Suppressor macrophage treated with lipopolysaccharide for 4 hours (primary cell): ENCODE measurements at places on chromosomes 7 and 10.

DNA sequence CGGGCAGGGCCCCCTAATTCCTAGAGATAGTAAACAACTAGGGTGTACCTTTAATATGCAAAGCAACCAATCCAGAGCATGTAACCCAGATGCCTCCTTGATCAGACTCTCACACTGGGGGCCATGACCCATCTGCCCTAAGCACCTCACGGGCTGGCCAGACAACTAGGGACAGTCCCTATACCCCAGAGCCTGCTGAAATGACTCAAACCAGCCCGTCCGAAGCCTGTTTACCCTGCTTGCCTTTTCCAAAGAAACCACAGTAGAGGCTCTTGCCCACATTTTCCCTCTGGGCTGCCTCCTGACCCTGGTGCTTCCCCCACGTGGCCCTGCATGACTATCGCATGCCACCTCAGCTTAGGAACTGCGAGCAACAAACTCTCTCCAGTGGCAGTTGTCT lies 46.2 kb downstream of the RGS10 start:
- DNase-seq = no peak

DNA sequence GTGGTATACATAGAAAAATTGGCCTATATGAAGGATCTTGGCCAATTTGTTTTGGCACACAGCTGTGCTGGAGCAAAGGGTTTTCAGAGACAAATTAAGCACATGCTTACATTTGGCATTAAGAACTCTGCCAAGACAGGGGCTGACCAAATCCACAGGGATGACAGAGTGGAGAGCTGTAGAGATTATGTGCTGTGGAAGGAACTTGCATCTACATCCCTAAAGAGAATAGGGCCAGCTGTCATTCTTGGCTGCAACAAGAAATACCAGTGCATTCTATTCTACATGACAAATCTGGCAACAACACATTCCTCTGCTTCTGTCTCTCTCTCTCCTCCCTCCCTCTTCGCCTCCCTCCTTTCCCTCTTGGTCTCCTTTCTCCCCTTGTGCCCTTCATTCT lies 75.6 kb downstream of the POM121L12 start:
- DNase-seq = no peak

DNA sequence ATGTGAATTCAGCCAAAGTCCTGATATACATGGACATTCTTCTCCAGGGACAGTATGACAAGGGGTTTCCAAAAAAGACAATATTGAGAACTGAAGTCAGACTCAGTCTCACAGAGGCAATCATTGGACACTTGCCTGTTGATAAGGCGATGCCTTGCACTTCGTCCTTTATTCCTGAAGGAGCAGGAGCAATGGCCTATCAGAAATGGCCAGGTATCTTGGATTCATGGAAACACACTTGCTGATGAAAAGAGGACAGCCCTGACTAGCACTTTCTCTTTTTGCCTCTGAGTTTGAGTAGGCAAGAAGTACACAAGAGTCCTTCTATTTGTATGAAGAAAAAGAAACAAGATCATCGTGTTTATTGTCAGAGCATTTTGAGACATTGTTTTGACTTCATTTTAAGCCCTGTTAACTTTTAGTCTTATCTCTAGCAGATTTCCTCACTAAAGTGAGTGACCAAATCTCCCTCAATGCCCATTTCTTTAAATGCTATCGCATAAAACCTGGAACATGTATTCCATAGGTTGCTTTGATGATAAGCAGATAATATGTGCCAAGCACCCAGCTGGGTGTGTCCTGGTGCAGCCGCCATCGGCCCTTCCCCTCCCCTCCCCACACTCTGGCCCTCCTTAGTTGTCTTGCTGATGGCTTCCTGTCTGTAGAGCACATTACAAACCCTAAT lies 26.6 kb downstream of the ST8SIA6 start:
- DNase-seq = no peak

DNA sequence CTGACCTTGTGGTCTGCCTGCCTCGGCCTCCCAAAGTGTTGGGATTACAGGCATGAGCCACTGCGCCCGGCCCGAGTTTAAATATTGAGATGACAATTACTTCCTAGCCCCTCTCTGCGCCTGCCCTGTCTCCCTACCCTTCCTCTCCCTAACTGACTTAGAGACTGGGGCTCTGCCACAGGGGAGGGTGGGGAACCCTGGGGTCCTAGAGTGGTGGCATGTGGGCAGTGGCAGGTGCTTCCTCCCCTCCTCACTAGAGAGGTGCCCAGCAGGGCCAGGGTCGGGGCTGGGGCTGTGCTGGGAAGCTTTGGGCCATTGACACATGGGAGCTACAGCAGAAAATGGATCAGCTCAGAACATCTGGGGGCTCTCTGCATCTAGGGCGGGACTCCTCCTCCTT lies 7.0 kb upstream of the ACHE start:
- DNase-seq = no peak

- peak; percentile 41 for DNase-seq
Observed at GRCh38 chr10:119207713-119208552, 562 bp downstream of the GRK5 start.

- DNase-seq = no peak
Observed at GRCh38 chr7:29042824-29043231, 84.7 kb upstream of the TRIL start.

GRCh38 chr10:21078410-21079329 lies 181.6 kb upstream of the NEBL start:
- peak; percentile 40 for DNase-seq

GRCh38 chr7:95886501-95887090 lies 114.2 kb downstream of the DYNC1I1 start:
- DNase-seq = peak; percentile 26

- peak; percentile 53 for DNase-seq
Observed at GRCh38 chr10:71475243-71475871, 78.6 kb downstream of the CDH23 start.

DNA sequence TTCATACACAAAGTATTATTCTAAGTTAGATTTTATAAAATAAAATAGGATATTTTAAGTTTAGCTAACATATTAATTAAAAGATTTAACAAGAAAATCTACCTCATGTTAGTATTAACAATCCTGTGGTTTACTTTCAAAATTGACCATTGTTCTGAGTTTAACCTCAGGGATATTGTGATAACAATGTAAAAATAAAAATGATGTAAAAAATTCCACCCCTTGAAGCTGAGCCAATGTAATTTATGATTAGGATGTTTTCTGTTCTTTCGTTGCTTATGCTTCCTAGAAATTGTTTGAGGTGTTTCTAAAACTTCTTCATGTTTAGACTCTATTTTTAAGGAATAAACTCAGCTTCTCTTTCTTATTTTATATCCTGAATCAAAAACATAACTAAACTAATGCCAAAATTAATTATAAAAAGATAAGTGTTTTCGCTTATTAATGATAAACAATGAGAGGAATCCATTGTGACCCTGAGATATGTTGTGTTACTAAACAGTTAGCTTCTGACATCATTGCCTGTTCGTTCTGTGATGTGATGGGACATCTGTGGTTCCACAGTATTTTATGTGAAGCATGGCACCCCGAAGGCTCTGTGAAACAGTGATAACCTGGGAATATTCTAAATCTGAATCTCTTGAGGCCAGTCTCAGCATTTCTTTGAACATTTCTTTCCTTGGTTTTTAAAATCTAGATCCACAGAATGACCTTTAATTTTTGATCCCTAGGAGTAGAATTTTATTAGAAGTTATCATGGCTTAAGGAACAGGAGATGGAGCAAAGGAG lies 340.8 kb downstream of the ARL4A start:
- no peak for DNase-seq

DNA sequence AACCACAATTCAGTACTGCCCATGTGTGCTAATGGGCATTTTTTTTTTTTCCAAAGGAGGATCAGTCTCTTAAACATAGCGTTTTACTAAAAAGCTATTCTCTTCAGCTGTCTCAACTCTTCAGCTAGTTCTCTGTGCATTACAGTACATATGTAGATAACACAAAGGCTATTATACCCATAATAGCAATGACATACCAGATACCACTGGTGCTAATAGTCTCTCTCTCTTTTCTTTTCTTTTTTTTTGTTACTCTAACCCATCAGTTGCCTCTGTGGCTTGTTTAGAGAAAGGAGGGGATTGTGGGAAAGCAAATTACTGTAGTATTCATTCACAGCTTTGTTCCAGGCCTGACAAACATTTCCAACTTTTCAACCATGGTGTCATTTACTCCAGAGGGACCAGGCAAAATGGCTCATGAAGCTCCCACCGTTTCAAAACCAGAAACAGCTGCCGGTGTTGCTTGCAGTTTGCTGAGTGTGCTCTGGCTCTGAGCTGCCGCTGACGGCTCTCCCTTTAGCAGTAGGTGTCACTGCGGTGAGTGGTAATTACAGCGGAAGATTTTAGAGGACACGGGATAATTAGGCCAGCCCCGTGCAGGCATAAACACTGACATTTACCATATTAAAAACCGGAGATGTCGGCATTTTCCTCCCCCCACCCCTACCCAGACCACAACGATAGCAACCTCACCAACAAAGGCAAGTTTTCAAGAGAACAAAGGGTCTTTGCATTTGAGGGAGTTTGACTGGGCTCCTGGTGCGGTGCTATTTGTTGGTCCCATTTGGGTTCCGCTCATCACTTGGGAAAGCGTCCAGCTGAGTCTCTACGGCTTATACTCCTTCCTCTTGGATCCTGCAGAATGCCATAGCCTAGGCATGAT lies 1005.5 kb downstream of the KCNMA1 start:
- no peak for DNase-seq

DNA sequence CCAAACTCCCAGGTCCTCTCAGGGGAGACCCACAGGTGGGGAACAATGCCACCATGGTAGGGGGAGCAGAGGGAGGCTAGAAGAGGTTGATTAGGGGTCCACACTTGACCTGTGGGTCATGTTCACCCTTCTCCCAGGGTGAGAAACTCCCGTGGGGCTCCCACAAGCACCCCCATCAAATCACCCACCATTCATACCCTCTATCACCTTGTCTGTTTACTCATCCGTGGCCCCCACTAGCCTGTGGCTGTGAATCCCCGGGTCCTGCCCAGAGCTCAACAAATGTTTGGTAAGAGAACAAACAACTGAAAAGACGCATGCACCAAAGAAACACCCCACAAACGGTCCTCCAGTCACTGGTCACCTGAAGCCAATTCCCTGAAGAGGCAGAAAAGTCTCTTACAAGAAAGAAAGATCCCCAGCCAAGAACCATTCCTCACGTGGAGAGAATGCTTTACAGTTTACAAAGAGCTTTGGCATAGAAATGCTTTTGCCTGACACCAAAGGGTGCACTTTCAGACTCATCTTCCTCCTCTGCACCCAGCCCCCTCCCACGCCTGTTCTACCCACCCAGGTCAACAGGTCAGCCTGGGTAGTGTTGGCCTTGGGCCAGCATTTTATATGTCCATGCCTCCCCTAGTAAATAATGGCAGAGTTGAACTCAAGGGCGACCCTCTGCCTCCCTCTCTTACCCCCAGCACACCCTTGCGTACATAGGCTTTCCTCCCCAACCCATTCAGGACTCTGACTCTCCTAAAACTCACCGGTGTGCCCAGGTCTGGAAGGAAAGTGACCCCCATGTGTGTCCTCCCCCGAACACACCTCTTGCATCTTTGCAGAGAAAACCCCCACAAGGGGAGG lies 1.9 kb downstream of the ZCCHC24 start:
- no peak for DNase-seq

GRCh38 chr7:24907311-24907886 lies 72.6 kb downstream of the OSBPL3 start:
- no peak for DNase-seq

- DNase-seq = no peak
Observed at GRCh38 chr10:21523557-21524008, 1.9 kb downstream of the SKIDA1 start.

DNA sequence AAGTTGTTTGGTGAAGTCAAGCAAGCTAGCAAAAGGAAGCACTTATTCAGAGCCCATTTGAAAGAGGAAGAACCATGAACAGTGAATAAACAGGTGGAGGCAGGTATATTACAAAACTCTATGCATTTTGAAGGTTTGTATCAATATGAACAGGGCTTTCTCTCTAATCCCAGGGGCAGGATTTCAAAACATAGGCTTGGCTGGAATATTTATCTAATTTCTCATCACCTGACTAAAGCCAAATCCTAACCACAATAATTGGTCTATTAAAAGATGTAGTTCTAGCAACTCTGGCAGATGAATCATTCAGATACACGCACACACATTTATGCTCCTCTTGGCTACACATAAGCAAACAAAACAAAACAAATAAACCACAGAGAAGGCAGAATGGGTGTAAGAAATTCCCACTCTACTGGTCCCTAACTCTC lies 554.4 kb downstream of the INHBA start:
- no peak for DNase-seq

GRCh38 chr10:111439034-111439842 lies 362.4 kb downstream of the ADRA2A start:
- DNase-seq = no peak

GRCh38 chr7:26309089-26309488 lies 17.4 kb downstream of the SNX10 start:
- DNase-seq = no peak

- DNase-seq = no peak
Observed at GRCh38 chr7:26443751-26444150, 152.1 kb downstream of the SNX10 start.

GRCh38 chr7:148819697-148820360 lies 64.3 kb downstream of the EZH2 start:
- DNase-seq = peak; percentile 12

DNA sequence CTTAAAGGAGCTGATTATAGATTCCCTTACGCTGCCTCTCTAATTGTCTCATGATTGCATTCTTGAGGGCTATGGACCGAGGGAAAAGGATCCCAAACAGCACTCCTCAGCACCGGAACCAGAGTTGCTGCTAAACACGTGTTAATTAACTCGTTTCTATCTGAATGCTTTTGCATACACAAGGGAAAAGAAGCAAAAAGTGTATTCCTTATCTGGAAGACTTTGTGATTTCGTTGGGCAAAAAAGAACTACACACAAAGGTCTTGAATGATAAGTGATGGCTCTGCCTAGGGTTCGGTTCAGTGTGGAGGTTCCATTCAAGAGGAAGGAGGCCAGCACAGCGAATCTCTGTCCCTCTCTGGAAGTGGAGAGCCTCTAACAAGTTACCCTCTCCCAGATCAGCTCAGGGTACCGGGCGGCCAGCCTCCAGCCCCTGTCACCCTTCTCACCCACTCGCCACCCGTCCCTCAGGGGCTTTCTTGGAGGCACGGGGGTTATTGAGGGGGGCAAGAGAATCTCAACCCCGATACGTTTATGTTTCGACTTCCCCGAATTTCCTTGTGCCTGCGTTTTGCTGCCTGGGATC lies 515 bp upstream of the SLC4A2 start:
- DNase-seq = peak; percentile 31

DNA sequence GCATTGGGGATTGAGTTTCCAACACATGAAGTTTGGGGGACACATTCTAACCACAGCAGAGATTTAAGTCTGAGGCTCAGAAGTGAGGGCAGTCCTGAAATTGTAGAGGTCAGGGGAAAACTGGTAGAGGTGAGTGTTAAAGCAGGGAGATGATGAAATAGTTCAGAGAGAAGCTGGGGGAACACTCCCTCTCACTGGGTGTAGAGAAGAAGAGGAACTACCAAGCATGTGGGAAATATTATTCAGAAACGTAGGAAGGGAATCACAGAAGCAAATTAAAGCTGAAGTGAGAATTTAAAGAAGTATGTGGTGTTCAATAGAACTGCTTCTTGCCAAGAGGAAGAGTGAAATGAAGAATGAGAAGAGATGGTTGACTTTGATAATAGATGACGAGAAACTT lies 121.5 kb upstream of the FAM3C start:
- DNase-seq = peak; percentile 31

GRCh38 chr7:38335128-38335491 lies 61.7 kb upstream of the TARP start:
- peak; percentile 84 for DNase-seq

GRCh38 chr7:117974891-117975290 lies 101.7 kb upstream of the CTTNBP2 start:
- no peak for DNase-seq

- no peak for DNase-seq
Observed at GRCh38 chr10:97827702-97828291, 21.8 kb upstream of the GOLGA7B start.
